GM12891 (cell line): ENCODE measurements at places on chromosomes 5 and 9.

DNA sequence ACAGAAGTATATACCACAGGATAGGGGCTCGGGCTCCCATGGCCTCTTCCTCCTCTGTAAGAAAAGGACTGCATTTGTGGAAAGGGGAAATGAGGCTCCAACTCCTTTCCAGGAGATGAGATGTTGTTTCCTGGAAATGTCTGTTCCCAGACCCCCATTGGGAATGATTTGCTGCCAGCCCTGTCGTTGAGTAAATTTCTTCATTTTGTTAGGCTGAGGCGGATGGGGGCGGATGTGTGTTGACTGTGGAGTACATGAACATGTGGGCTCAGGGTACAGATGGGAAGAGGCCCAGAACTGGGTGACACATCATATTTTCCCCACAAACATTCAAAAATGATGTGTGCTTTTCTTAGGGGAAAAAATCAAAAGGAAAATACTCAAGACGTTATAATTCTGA, 28.8 kb upstream of the TNFAIP8 start:
- no peak for DNase-seq

GRCh38 chr9:132651259-132651658, 18.5 kb downstream of the DDX31 start:
- no peak for DNase-seq

- no peak for DNase-seq
Observed at GRCh38 chr5:58505502-58505901, 14.3 kb downstream of the GAPT start.

GRCh38 chr9:36750630-36751029, 177.9 kb downstream of the MELK start:
- DNase-seq = no peak

DNA sequence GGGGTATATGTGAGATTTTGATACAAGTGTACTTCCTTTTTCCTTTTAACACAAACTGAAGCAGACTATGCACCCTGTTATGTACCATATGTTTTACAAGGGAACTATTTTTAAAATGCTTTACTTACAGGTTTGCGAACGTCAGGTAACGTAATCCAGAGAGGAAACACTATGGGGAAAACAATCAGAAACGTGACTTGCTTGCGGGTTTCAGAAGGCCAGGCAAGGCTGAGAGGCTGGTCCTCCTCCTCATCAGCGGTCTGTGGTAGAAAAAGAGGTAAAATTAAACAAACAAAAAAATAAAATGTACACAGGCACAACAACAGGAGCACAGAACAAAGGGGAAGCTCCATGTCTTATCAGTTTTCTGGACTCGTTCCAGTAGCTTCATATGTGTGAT, 141.2 kb downstream of the ACER2 start:
- DNase-seq = no peak

DNA sequence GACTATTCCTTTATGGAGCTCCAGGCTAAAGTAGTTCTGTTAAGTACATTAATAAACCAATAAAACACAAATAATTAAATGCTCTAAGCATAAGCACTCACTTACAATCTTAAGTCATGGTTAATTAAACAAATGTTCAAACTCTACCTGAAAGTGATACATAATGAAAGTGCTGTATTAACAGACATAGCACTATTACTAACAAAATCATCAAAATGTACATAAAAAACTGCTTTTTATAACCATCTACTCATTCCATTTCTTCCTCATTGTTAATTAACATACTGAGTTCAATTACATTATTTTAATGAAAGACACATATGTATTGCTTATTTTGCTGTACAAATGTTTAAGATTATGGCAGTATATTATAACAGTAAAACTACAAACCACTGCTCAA, 107.3 kb downstream of the AP3B1 start:
- DNase-seq = no peak

GRCh38 chr5:142866563-142867275, 96.5 kb downstream of the ARHGAP26 start:
- DNase-seq = peak; percentile 56

GRCh38 chr5:115209279-115209678, 39.6 kb upstream of the TRIM36 start:
- peak; percentile 25 for DNase-seq

- DNase-seq = no peak
Observed at GRCh38 chr9:88646539-88647300, 111.7 kb downstream of the NXNL2 start.

DNA sequence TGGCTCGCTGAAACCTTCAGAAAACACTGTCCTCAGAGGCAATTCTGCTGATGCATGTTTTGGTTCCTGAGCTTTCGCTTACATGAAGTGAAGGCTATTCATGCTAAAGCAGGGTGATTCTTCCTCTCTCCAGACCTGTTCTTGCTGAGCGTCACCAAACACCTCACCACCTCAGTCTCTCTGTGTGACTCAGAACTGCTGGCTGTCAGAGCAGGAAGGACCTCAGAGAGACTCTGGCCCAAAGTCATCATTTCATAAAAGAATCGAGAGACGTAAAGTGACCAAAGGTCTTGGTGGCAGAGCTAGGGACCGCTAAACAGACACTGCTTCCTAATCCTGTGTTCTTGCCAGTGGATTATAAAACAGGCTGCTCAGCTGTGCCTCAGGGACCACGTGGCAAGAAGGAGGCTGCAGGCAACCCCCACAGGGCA, 73.8 kb downstream of the LHFPL2 start:
- no peak for DNase-seq

DNA sequence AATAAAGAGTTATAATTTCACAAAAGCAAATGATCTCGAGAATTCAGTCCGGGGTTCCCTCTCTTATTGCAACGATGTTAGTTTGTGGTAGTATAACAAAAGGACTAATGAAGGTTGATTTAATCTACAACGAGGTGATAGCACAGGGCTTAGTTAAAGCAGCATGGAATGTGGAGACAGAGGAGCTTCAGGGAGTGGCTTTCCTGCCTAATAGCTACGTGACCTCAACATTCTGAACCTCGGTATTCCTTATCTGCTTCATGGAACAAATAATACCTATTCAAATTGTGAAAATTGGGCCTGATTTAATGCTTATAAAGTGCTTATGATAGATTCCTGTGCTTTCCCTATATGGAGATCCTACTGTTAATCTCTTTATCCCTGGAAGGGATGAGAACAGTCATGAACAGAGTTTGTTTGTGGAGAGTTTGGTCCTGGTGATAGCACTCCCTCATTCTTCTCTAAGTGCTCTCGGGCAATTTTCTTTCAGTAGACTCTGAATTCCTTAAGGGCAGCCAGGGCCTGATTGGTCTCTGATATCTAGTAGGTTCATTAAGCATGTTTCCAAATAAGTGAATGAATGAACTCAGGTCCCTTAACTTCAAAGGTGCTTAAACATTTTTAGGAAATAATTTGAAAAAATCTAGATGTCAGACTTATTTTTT, 104.1 kb upstream of the TUT7 start:
- DNase-seq = no peak

DNA sequence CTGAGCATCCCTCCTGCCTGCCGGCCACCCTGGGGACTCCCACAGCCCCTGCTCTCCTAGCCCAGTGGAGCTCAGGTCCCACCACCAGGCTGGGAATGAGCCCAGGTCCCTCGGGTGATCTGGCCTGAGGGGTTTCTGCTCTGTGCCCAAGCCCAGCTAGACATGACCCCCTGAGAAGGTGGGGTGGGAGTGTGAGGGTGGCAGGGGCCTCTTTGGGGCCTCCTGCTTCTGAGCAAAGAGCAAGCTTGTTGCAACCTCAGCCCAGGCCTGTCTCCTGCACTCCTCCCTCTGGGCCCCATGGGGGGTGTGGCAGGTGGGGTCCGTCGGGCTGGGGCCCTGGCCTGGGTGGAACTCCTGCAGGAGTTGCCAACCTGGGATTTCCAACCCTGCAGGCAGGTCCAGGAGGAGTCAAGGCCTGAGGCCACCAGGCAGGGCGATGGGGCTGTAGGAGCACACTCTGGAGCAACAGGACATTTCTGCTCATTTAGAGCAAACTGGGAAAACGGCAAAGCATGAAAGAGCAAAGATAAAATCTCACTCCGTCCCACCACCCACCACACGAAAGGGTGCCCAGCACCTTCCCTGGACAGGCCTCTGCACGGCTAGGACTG, 11.4 kb upstream of the NRARP start:
- peak; percentile 39 for DNase-seq

- DNase-seq = no peak
Observed at GRCh38 chr5:16573401-16573800, 43.4 kb downstream of the RETREG1 start.

DNA sequence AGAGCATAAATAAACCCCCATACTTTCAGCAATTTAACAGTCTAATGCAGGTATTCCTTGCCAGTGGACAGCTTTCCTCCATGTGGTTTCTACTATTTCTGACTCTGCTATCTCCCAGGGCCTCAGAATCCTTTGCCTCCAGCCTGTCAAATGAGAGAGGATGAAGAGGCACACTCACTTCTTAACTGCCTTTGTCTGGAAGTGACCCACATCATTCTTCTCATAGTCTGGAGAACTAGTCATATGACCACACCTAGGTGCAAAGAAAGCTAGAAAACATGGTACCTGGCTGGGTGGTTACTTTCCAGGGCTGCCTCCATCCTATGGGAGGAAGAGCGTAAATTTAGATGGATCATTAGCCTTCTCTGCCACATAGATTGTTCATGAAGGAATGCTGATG, 22.5 kb downstream of the PALM2AKAP2 start:
- no peak for DNase-seq

DNA sequence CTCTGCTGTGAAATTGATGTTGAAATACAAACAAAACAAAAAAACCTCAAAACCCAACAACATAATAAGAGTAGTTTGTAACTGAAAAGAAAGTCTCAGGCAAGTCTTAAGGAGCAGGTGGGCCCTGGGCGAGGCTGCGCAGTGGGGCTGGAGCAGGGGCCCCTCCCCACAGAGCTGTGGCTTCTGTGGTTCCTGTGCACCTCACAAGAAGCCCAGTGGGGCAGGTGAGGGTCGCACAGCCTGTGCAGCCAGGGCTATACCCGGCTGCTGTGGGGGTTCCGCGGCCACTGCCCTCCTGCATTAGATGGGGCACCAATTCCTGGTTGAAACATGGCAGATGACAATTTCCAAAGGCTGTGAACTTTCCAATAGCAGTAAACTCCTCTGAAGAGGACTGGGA, 75.3 kb downstream of the TRIO start:
- no peak for DNase-seq

GRCh38 chr5:10453545-10453944, 11.9 kb downstream of the ROPN1L start:
- no peak for DNase-seq

DNA sequence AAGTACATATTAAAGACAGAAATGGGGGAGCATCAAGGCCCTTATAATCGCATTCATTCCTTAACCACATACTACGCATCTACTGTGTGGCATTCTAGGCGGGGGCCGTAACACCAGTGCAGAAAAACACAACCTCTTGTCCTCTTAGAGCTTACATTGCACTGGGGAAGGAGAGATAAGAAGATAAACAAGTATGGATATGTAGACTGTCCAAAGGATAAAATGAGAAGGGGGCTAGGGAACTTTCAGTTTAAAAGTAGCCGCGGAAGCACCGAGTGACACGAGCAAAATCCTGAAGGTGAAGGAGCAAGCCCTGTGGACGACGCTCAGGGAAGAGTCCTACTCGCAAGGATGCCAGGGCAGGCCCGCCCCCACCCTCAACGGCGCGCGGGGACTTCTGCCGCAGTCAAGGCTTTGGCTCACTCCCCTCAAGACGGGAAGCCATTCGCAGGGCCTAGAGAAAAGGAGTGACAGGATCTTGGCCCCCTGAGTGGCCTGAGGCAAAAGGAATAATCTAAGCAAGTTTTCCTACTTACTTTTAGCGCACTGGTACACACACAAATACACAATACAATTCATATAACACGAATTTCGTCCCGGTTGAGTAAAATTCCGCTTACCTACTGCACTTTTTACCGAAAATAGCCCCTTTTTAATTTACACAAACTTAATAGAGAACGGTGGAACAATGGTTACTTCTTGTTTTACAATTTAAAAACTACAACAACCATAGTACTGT, 1.3 kb upstream of the NIPBL start:
- DNase-seq = no peak
